Activated CD4-positive, alpha-beta T cell treated with anti-CD3 and anti-CD28 coated beads, Interleukin-2, amount 10 ng/mL, durations not matched to agents 7 days and 5 days (primary cell): ENCODE measurements at places on chromosomes 1 and 21. TPM values are rescaled to one million over a fixed set of nuclear protein-coding genes. Genes with fewer than 3 reads are reported as not detected.
A peak's percentile ranks its signal among the peaks of the same experiment; 100 is the strongest.

- no peak overlapping the region for H3K4me3 ChIP-seq
- H3K27me3 ChIP-seq: no peaks in the 10 kb centered on the region
- H3K27ac ChIP-seq: no peak overlapping the region
- DNase-seq: no peak
- H3K4me1 ChIP-seq: peaks cover 2% of the 10 kb centered on the region
Observed at GRCh38 chr1:161781995-161782394, 15.9 kb downstream of the ATF6 start.

DNA sequence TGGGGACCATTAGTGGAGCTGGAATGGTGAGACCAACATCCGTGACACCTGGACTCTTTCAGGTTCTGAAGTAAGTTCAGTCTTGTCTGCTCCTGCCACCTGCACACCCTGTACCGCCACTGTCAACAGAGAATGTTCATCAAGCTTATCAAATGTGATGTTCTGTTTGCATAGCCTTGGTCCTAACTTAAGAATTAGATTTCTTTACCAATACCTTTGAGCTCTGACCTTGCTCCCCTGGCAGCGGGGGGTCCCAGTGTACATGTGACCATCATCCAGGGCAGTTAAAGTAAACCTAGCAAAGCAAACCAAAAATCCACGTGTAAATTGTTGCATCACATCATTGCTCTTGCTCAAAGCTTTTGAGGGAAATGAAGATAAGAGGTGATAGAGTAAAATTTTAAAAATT, 14.5 kb downstream of the SLC25A33 start:
- no peak for DNase-seq
- H3K4me1 ChIP-seq: peaks cover 15% of the 10 kb centered on the region
- no peaks in the 10 kb centered on the region for H3K27me3 ChIP-seq
- no peak overlapping the region for H3K4me3 ChIP-seq
- no peak overlapping the region for H3K27ac ChIP-seq
- peaks cover 16% of the 10 kb centered on the region for H3K36me3 ChIP-seq

LEFTY1 gene
- total RNA-seq: not detected

GRCh38 chr1:209601809-209602657, 18.5 kb downstream of the CAMK1G start:
- no peaks in the 10 kb centered on the region for H3K36me3 ChIP-seq
- H3K4me3 ChIP-seq: no peak overlapping the region
- peaks cover 26% of the 10 kb centered on the region for H3K27me3 ChIP-seq
- DNase-seq: peak; percentile 51
- H3K4me1 ChIP-seq: peaks cover 3% of the 10 kb centered on the region

- H3K4me1 ChIP-seq: no peaks in the 10 kb centered on the region
- no peaks in the 10 kb centered on the region for H3K36me3 ChIP-seq
- no peak overlapping the region for H3K4me3 ChIP-seq
Observed at GRCh38 chr21:23686737-23687523, 1920.4 kb downstream of the MRPL39 start.

AKIRIN1 gene
- 74.5 TPM for total RNA-seq

SYNC gene
- not detected for total RNA-seq

- no peak overlapping the region for H3K27ac ChIP-seq
- no peaks in the 10 kb centered on the region for H3K4me1 ChIP-seq
- no peak overlapping the region for H3K4me3 ChIP-seq
- DNase-seq: no peak
- no peaks in the 10 kb centered on the region for H3K27me3 ChIP-seq
Observed at GRCh38 chr21:35189077-35189863, 140.2 kb upstream of the RUNX1 start.

- H3K27ac ChIP-seq: peak overlapping the region; percentile 85
- peaks cover 5% of the 10 kb centered on the region for H3K4me1 ChIP-seq
- H3K36me3 ChIP-seq: no peaks in the 10 kb centered on the region
Observed at GRCh38 chr1:227543283-227544066, 19.9 kb upstream of the ZNF678 start.

DNA sequence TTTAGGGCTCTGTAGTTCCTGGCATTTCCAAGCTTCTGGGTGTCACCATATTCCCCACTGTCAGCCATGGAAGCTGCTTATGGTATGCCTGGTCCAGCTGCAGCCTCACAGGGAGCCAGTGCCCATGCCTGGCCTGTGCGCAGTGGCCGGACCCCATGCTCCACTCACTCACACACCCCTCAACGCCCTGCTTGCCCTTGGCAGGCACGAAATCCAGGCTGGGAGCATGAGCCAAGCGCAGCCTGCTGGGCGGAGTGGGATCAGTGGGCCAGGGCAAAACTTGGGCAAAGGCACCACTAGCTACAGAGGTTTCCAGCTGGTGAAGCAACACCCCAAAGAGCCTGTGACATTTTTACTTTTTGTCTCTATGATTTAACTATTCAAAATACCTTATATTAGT, 520.4 kb downstream of the RWDD3 start:
- H3K27me3 ChIP-seq: no peaks in the 10 kb centered on the region
- H3K4me1 ChIP-seq: no peaks in the 10 kb centered on the region
- DNase-seq: no peak
- no peaks in the 10 kb centered on the region for H3K36me3 ChIP-seq

HRNR gene
- total RNA-seq: not detected

DNA sequence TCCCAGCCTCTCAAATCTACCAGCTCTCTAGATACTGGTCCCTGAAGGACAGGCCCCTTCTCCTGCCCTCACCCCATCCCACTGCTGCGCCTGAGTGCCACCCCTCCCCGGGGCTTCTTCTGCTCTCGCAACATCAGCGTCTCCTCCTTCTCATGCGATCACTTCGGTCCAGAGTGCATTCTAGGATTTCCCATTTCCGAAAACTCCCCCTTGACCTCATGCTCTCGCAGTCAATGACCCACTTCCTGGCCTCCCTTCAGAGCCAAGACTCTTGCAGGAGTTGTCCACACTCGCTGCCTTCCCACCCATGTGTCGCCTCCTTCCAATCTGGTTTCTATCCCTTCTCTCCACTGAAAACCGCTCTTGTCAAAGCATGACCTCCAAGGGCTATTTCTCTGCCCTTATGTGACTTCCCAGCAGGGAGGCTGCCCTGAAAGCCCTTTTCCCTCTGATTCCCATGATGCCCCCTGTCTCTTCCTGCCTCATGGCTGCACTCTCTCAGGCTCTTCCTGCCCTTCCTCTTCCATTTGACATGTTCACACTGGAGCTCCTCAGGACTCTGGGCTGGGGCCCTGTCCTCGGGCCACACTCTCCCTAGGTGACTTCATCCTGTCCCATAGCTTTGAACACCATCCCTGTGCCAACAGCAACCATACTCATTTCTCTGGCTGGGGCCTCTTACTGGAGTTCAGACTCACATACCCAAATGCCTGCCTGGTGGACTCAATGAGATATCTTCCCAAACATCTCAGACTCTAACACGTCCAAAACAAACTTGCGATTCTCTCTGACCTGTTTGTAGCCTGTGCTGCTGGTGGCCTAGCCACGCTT, 46.0 kb downstream of the LDLRAD2 start:
- H3K4me1 ChIP-seq: peaks cover 5% of the 10 kb centered on the region
- no peak overlapping the region for H3K4me3 ChIP-seq
- H3K27ac ChIP-seq: no peak overlapping the region
- no peaks in the 10 kb centered on the region for H3K27me3 ChIP-seq
- H3K36me3 ChIP-seq: no peaks in the 10 kb centered on the region

- peaks cover 88% of the 10 kb centered on the region for H3K4me1 ChIP-seq
- peaks cover 13% of the 10 kb centered on the region for H3K36me3 ChIP-seq
Observed at GRCh38 chr1:54287801-54288211, 87.8 kb downstream of the MRPL37 start.

DNA sequence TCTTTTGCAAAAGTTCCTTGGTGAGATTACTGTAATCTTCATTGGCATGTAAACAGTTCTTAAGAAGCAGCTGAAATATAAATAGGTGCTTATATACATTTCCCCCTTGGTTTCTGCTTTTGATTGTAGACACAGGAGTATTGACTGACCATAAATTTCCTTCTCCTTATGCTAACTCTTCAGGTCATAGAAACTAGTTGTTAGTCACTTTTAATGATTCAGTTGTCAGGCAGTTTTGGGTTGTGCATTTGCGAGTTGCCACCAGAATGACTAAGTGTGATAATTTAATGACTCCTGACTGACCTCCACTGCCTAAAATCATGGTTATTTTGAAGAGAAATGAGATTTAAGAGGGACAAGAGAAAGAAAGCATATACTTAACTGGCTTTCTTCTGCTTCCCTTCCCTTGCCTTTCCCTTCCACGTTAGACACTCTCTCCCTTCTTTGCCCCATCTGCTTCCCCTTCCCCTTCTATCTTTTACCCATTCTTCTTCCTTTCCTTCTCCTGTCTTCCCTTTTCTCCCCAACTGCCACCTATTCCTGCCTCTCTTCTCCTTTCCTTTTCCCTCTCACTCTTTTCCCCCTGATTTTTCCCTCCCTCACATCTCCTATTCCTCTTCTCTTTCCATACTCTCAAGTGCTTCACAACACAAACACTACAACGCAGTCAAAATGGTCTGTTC, 12.3 kb downstream of the ZMPSTE24 start:
- no peak overlapping the region for H3K27ac ChIP-seq
- H3K36me3 ChIP-seq: peaks cover 42% of the 10 kb centered on the region
- H3K27me3 ChIP-seq: no peaks in the 10 kb centered on the region
- H3K4me3 ChIP-seq: no peak overlapping the region
- DNase-seq: no peak

GRCh38 chr1:234893725-234894630, 234.7 kb downstream of the TOMM20 start:
- no peaks in the 10 kb centered on the region for H3K27me3 ChIP-seq
- DNase-seq: no peak
- H3K4me1 ChIP-seq: peaks cover 44% of the 10 kb centered on the region
- no peak overlapping the region for H3K4me3 ChIP-seq
- H3K27ac ChIP-seq: no peak overlapping the region
